AML-193 (cell line): ENCODE measurements at places on chromosomes 13 and 19.
A peak's percentile ranks its signal among the peaks of the same experiment; 100 is the strongest.

GRCh38 chr13:98313023-98313921, 136.2 kb upstream of the RNF113B start:
- DNase-seq, result no peak

DNA sequence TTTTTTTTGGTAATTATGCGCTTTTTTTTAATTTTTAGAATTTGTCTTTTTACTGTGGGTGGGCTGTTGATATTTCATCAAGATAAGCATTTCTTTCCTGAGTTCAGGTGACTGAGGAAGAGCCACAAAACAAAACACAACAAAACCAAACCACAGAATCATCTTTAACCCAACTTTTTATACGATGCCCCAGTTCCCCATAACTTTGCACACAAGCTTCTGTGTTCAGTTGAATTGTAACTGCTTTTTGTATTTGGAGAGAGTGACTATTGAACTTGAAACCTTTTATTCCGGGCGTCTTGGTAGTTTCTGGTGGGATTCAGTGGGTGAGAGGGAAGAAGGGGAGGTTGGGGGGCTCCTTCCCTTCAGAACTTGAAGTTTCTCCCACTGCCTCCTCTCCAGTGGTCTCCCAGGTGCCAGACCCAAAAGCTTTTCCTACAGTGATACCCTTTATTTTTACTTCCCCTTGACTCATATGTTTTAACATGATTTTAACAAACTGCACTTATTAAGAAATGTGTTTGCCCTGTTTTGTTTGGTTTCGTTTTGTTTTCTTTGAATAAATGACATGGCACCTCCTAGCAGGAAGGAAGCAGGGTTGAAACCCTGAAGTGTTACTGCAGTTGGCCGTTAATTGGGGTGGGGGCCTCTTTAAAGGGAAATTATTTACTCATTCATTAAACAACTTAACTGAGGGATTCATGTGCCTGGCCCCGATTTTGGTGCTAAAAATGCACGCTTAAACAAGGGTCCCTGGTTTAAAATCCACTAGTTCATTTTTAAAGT, 2.7 kb upstream of the CCDC97 start:
- no peak for DNase-seq

- DNase-seq, result peak; percentile 73
Observed at GRCh38 chr13:52455677-52456041, 381 bp downstream of the CKAP2 start.

DNA sequence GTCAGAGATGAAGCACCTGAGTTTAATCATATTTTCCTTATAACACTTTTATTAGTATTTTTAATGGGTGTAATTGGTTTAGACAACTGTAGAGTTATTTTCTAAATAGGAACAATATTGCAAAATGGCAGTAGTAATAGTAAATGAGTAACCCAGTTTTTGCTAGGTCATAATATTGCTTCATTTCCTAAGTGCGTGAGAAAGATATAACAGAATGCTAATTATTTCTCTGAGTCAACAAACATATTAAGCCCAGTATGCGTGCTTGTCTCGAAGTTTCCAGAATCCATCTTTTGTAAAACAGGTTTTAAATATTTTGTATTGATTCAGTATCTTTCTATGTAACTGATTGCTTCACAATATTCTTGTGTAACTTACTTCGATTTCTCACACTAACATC, 315.3 kb downstream of the MYO16 start:
- no peak for DNase-seq

DNA sequence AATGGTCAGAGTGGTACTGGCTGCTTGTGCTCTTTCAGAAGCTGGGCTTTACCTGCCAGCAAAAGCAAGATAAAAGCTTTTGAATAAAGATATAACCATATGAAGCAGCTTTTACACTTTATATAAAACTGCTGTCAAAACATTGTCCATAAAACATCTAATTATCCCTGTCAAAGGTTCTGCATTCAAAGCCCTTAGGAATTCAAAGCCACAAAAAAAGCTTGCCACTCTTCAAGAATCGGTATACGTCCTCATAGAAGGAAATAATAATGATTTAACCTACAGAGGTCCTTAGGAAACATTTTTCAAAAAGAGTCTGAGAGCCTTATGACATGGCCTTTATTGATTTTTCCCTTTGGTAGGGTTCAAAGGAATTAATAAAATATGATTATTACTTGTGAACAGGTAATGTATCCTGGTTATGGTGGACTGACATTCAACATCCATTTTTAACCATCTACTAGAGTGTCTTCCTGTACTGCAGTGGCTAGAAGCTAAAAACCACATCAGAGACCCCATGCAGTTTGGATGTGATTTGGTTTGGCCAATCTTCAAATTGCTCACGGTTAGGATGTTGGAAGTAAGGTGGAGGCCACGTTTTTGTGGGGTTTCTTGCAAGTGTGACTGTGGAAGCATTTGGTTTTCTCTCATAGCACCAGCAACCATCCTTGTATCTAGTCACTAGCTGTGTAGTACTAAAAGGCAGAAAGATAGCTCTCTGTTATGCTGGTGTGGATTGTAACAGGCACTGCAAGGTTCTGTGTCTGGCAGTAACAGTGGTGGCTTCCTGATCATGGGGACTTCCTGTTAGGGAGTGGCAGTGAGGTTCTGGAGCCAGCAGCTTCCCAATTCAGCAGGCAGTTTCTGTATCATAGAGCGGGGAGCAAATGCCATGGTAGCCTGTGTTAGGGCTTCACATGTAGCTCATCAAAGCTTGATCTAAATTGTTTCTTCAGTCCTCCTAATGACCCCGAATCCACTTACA, 441.5 kb downstream of the DIAPH3 start:
- peak; percentile 48 for DNase-seq
